Fibroblast of skin of right quadriceps (primary cell): ENCODE measurements at places on chromosomes 1 and 21.
A peak's percentile ranks its signal among the peaks of the same experiment; 100 is the strongest.

DNA sequence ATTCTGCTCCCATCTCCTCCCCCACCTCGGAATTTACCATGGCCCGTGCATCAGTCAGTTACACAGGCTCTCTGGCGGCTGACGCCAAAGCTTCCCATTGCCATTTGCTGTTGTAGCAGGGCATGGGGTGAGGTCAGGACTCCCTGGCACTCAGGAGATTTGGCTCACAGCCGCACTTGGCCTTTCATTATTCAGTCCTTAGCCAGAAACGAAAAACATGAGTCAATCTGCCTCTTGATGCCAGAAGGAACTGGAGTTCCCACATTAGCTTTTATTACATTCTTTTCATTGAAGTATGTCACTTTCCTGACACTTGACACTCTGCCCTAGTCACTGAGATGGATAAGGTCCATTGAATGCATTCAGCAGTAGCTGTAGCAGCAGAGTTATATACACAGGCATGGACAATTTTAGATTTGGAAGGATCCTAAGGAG is 260.6 kb downstream of the CACNA1E start:
- no peak for DNase-seq

DNA sequence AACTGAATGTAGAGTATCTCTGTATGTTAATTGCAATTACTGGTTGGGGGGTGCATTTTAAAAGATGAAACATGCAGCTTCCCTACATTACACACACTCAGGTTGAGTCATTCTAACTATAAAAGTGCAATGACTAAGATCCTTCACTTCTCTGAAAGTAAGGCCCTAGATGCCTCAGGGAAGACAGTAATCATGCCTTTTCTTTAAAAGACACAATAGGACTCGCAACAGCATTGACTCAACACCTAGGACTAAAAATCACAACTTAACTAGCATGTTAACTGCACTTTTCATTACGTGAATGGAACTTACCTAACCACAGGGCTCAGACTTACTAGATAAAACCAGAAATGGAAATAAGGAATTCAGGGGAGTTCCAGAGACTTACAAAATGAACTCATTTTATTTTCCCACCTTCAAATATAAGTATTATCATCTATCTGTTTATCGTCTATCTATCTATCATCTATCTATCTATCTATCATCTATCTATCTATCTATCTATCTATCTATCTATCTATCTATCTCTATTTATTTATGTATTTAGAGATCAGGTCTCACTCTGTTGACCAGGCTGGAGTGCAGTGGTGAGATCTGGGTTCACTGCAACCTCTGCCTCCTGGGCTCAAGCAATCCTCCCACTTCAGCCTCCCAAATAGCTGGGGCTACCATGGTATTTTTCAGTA is 47.8 kb downstream of the CHML start:
- DNase-seq = peak; percentile 71

DNA sequence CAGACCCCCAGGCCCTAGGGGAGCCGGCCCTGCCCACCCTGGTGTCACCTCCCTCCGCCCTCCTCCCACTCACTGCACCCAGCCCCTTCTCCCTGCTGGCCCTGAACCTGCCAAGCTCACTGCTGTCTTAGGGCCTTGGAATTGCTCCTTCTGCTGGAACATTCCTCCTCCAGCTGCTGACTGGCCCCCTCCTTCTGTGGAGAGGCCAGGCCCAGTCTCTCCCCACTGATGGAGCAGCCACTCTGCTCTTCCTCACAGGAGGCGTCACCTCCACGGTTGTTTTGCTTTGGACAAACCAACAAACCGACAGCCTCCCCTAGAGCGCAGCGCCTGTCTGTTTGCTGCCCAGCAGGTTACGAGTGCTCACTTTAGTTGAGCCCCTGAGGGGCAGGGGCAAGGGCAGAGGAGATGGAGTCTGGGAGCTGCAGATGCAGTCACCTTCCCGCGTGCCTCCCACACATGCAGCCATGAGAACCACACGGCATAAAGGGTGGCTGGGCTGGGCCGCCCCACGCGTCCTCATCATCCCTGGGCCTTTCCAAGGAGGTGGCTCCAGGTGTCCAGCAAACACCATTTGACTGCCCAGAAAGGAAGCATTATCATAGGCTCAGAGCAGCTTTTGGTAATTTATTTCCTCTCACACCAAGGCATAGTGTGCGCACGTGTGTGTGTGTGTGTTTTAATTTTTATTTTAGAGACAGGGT is 9.4 kb downstream of the OXCT2 start:
- no peak for DNase-seq

DNA sequence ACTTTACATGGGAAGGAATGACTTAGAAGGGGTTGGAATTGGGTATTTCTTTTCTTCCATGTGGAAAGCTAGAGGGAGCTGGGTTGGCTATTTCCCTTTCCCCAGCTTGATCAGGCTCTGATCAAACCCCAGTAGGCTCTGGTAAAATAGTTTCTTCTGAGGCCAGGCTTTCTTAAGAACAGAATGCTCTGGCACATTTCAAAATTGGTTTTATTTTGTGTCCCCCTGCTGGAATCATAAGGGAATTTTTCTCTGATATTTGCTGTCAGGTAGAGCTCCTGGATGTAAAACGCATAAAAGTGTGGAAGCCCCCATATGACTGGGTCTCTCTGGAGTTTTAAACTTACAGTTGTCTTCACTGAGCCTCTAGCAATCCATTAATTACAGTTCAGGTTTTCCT is 17.1 kb upstream of the APOBEC4 start:
- no peak for DNase-seq

DNA sequence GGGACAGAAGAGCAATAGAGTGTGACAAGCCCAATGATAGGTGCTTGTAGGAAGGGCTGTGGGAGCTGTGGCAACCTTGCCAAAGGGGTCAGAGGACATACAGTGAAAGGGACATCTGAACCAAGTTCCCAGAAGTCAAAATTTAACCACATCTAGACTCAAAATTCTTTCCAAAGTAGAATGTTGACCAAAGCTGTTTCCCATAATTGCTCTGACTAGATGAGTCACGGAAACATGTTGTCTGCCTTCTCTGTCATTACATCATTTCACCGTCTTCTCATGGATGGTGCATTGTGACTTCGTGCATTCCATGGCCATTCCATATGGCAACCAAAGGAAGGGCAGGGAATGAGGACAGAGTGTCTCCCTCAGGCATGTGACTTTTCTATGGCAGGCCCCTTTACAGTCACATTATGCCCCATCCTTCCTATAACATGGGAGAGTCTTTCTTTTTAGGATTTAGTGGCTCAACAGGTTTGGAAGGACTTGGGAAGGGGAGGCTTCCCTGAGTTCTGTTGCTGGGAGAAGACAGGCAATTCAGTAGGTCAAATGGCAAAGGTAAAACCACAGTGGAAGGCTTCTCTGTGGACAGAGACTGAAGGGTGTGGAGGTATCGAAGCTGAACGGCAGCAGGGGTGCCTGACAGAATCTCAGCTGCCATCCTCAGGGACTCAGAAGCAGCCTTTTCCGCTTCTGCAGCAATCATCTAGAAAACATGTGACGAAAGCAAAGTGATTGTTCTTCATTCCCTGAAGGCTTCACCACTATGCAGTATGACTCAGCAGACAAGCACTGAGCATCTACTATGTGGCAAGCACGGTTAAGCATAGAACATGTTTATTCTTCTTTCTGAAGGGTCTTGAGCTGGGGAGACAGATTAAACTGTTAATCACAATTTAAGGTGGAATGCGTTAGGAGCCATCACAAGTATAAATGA is 24.7 kb downstream of the NPHS2 start:
- peak; percentile 55 for DNase-seq

GRCh38 chr1:208013210-208013609 is 102.3 kb upstream of the CD34 start:
- DNase-seq = no peak

GRCh38 chr1:47207803-47208373 is 18.1 kb upstream of the PDZK1IP1 start:
- peak; percentile 22 for DNase-seq

DNA sequence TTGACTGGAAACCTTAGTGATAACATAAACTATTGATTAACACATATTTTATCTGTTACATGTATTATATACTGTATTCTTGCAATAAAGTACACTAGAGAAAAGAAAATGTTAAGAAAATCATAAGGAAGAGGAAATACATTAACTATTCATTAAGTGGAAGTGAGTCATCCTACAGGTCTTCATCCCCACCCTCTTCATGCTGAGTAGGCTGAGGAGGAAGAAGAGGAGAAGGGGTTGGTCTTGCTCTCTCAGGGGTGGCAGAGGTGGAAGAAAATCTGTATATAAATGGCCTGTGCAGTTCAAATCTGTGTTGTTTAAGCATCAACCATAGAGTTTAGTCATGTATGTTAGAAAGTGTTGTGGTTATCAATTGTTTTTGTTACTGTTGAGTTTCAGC is 66.1 kb upstream of the CHODL start:
- DNase-seq = no peak

DNA sequence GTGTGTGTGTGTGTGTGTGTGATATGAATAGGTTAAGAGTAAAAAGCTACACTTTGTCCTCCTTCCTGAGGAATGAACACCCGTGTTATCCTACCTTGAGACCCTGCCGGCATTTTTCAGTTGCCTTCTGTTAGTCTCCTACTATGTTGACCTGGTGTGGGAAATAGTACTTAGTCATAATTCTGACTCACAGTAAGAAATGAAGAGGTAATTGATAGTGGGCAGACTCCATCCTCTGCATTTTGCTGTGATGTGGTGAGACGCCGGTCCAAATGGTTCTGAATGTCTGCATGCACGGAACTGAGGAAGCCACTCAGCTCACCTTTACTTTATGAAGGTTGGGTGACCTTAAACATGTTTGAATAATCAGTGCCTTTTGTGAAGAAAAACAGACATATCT is 12.6 kb downstream of the CD101 start:
- peak; percentile 16 for DNase-seq

DNA sequence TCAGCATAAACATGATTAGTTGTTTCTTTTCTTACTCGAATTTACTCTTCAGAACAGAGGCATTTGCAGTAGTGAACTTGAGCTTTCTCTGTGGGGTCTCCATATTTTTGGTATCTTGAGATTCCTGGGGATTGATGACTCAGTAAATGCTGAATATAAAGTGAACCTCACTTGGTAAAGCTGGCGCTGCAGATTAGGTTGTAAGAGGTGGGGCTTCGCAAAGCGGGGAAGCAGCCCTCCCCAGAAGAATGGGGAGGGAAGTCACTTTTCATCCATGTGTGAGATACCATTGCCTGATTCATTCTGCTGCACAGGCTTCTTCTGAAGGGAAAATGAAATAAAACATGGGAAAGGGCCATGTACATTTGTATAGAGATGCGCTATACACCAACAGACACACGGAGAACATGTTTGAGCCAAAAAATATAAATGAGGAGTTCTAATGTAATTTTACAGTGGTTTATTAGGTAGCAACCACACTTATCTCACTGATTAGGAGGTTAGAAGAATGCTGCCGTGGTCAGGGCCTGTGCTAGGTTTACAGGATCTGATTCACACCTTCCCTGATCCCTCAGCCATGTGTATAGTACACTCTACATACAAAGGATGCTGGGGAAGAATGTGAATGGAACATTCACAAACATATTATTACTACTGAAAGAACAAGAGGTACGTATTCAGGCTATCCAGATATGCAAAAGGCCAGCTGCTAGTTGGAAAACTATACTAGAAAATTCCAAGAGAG is 63.5 kb downstream of the DNTTIP2 start:
- DNase-seq = peak; percentile 77

DNA sequence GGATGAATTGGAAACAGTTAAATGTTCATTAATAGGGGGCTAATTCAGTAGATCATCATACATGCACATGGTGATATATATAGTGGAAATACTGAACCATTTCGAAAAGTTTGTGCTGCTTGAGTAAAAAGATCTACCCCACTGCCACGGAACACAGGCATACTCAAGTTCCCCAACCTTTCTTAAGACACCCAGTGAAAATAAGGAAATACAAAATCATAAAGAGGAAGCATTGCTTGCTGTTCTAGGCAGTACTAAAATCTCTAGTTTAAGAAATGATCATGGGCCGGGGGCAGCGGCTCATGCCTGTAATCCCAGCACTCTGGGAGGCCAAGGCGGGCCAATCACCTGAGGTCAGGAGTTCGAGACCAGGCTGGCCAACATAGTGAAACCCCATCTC is 37.6 kb upstream of the KIRREL1 start:
- no peak for DNase-seq

DNA sequence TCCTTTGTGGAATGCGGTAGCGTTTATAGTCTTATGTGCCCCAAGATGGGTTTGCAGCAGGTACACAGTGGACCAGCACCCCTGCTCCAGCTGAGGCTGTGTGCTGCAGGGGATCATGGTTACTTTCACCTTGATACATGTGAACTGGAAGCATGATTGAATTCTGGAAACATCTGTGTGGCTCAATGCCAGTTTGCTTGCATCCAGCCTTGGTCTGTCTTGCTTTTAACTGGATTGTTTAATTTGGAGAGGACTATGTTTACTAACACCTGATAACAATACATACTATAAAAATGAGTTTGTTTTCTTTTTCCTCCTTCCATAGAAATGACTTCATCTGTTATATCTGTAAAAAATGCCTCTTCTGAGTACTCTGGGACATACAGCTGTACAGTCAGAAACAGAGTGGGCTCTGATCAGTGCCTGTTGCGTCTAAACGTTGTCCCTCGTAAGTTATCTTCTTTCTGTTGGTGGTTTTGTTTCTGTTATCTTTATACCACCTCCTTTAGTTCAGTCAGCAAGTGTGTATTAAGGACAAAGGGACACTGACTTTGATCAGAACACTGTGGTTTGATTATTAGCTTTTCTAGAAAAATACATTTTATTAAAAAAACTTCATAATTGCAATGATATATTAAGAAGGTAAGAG is 47.7 kb downstream of the CXADR start:
- DNase-seq = no peak

- no peak for DNase-seq
Observed at GRCh38 chr1:230068952-230069684, 2.1 kb downstream of the GALNT2 start.

DNA sequence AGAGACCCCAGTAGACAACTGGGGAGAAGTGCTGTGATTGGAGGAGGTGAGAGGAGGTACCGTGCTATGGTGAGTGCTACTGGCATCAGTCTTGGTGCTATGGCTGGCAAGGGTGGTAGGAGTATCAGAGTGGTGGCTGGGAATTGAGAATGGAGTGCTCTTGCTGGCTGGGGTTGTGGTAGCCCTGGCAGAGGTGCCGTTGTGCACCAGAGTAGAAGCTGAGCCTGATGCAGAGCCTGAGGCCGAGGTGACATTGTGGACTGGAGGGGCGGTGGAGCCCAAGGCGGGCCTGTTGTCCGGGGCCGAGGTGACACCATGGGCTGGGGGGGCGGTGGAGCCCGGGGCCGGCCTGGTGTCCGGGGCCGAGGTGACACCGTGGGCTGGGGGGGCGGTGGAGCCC is 14.6 kb downstream of the TRIM46 start:
- no peak for DNase-seq

GRCh38 chr1:20697563-20697962 is 20.2 kb downstream of the KIF17 start:
- DNase-seq = no peak

- no peak for DNase-seq
Observed at GRCh38 chr21:33362044-33362555, 37.3 kb downstream of the IFNAR1 start.
